ENCODE measurements at places on chromosomes 5 and 9.

DNA sequence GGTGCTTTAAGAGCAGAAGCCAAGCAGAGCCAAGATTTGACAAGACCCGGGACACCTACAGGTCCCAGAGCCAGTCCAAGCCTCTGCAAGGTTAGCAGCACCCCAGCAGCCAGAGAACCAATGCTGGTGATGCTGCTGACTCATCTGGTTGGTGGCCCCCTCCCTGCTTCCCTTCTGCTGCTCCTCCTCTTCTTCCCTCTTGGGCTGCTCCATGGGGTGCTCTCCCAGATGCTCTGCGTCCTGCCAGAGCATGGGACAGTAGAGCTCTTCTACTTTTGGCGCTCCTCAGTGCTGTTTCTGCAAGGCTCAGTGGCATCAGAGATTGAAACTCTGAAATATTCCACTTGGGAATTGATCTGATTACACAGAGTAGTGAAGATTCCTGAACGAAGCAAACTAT, 76.1 kb upstream of the SAP30L start:
- no peak for DNase-seq

DNA sequence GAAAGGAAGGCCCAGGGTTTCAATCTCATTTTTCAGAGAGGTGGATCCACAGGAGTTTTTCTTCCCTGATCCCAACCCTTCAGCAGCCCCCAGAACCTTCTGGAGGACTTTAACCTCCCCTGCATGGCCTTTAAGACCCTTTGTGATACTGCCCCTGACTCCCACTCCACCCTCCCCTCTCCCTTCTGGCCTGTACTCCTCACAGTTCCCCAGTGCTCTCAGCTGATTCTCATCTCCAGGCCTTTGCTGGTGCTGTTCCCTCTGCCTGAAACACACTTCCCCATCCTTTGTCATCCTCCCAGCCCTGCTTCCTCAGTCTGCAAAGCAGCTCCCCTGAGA, 18.5 kb downstream of the NEURL1B start:
- no peak for DNase-seq

- DNase-seq, result no peak
These were observed 1.6 kb downstream of the ITK start for GRCh38 chr5:157182143-157182757.

- DNase-seq, result no peak
These were observed 23.8 kb downstream of the KLF4 start for GRCh38 chr9:107465467-107466451.

GRCh38 chr9:36041506-36041905, 4.8 kb downstream of the RECK start:
- no peak for DNase-seq

- no peak for DNase-seq
These were observed 102.8 kb downstream of the CDH18 start for GRCh38 chr5:19885040-19885824.

GRCh38 chr5:65451436-65451835, 30.3 kb downstream of the ADAMTS6 start:
- DNase-seq, result no peak

GRCh38 chr9:120307599-120307998, 272.4 kb downstream of the CDK5RAP2 start:
- DNase-seq, result no peak

DNA sequence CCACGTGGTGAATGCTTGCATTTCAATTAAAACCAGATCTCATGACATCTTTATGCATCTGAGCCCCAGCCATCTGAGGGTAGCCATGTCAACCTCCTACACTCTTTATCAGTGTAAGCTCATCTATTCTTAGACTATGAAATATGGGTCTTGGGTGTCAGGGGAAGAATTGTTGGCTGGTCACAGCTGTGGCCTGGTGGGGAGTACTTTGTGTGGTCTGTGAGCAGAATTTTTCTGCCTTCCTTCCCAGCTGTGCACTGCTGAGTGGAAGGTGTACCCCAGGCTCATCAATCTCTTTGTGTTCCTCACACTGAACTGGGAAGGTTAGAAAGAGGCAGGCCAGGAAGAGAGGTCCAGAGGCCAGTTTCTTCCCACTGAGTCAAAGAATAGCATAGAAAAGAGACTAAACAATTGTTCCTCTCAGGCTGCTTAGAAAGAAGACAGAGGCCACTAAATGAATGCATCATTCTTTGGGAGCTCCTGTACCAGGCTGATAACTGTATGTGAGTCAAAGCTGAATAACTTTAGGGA, 202.7 kb upstream of the RGMB start:
- no peak for DNase-seq

DNA sequence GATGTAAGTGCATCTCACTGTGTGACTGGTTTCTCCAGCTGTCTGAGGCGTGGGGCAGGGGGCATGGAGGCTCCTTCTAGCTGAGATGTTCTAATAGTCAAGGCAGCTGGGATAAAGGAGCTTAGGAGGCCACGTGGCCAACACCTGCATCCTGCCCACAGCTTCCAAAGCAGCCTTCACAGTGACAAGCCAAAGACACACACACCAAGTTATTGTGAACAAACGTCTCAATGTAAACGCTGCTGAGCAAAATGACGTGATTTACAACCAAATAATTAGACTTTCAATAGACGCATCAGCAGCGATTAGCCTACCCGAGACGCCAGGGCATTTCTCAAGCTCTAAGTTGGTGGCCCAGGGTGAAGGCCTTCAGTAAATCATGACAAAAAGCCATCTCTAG, 23.2 kb upstream of the SLC25A51 start:
- no peak for DNase-seq

DNA sequence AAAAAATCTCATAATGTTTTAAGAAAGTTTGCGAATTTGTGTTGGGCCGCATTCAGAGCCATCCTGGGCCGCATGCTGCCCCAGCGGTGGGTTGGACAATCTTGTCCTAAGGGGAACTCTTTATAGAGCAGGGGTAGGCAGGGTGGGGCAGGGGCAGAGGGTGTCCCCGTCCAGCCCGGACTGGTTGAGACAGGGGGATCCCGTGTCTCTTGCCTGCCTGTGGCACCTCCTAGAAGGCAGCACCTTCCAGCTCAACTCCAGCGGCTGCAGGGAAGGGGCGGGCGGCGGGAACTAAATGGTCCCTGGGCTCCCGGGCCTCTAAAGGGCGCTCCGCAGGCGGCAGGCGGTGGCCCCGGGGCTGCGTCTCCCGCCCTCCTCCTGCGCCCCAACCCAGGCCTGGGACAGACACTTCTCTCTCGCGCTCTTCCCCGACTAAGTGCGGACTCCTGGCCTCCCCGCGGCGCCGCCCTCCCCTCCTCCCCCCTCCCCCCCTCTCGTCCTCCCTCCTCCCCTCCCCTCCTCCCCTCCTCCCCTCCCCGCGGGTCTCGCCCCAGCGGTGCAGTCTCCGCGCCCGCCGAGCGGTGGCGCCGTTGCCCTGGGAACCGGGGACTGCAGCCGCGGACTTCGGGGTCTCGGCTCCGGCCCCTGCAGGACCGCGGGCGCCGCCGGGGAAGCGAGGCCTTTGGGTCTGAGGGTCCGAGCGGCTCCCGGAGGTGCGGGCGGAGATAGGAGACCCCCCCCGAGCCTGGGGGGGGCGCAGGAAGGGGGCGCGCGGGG, 132.6 kb downstream of the MRPL36 start:
- no peak for DNase-seq

DNA sequence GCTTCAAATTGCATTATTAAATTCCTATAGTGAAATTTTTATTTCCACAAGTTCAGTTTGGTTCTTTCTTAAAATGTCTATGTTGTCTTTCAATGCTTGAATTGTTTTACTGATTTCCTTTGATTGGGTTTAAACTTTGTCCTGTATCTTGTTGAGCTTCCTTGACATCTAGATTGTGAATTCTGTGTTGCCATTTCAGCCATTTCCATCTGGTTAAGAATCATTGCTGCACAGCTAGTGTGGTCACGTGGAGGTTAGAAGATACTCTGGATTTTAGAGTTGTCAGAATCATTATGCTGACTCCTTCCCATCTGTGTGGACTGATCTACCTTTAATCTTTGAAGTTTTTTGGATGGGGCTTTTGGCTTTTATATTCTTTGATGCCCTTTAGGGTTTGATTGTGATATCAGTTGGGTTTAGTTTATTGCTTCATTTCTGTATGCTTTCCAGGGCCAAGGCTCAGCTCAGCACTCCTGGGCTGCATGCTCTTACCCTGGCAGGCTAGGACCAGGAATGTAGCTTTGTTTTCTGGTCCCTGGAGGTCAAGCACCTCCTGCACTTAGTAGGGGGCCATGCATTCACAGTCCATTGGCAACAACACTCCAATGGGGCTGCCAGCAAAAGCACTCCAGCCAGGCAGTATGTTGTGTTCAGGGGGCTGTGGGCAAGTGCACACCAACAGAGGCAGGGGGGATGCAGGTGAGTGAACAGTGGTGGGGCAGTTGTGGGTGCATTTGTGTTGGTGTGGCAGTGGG, 141.4 kb downstream of the PRR16 start:
- no peak for DNase-seq

DNA sequence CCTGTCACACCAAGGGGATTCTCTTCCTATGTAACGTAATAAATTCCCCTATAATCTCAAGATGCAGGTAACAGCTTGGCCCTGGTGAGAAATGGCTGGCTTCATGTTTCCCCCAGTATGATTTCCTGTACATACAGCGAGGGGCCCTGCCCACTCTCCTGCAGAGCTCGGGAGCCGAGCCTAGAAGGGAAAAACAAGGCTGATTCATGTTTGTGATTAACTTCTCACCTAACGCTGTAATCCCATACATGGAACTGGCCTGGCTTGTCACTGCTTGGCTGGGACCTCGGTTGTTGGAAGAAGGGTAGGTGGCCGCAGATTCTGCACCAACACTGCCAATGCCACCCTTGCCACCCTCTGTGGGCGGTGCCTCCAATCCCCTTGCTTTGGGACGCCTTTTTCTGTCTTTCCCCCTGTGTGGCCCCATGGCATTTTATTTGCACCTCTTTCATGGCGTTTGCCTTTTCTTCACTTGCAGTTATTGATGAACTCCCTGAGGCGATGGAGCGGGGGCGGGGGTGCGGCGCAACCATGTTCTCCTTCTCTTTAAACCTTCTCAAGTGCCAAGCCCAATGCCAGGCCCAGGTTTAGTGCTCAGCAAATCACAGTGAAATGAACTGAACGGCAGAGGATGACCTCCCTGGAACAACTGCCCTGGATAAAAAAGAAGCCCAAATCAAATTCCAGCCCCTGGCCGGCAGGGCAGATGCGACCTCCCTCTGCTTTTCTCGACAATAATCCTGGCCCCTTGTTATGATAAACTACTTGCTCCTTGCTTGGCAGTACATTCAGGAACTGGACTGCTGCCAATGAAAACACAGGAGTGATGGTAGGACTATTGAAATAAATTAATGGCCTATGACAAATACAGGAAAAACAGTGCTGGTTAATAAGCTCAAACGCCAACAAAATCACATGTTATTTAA, 108.1 kb downstream of the TMEM174 start:
- DNase-seq, result peak; percentile 28

DNA sequence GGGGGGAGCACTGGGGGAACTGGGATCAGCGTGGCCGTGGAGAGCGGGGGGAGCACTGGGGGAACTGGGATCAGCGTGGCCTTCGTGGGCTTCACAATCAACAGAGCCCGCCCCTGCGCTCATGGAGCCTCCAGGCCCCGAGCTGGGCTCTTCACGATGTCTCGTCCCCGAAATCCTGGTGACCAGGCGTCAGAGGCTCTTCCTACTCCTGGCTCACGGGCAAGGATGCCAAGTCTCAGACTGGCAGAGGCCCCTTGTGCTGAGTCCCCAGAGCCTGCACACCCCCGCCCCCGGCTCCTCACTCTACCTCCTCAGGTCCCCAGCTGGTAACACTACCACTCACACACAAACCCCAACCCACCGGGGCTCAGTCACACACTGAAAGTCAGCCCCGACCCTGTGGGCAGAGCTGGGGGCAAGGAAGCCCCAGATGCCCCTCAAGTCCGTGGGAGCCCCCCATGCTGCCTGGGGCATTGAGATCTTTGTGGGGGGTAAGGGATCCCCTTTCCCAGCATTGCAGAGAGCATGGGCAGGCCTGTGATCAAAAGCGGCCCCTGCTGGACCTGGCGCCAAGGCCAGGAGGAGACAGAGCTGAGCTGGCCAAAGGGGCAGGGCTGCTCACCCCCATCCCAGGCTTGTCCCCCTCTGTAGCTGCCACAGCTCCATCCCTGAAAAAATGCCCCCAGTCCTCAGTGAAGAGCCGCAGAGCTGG, 26.7 kb downstream of the LHX3 start:
- DNase-seq, result no peak

DNA sequence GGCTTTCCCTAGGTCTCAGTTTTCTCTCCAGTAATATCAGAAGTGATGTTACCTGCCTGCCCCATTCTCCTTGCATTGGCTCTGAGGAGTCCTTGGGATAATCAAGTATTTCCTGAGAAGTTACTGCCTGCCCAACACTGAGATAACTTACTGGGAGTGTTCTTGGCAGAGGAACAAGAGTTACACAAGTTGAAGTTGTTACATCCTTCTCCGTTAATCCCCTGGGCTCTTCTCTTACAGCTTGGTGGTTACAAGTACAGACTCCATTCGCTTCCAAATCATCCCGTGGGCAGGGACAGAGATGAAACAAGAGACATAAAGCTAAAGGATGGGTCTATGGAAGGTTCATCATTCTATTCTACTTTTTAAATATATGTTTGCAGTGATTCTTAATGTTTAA, 74.1 kb upstream of the SAP30L start:
- peak; percentile 92 for DNase-seq

DNA sequence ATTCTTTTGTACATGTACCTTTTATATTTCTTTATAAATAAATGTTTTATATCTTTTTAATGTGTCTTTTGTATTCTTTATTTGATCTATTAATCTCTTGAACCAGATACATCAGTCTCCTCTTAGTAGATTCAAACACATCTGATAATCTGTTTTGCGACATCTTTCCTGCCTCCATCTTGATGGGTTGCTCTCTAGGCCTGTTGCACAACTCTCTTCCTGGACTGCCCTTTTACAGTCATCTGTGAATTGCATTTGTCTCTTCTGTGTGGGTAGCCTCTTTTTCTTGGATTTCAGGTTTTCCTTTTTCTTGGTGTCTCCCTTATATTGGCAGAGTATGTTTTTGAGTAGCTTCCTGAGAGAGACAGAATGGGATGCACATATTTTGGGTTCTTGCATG, 6.2 kb downstream of the ZFYVE16 start:
- no peak for DNase-seq

GRCh38 chr9:86308687-86309086, 26.3 kb upstream of the ISCA1 start:
- DNase-seq, result no peak

DNA sequence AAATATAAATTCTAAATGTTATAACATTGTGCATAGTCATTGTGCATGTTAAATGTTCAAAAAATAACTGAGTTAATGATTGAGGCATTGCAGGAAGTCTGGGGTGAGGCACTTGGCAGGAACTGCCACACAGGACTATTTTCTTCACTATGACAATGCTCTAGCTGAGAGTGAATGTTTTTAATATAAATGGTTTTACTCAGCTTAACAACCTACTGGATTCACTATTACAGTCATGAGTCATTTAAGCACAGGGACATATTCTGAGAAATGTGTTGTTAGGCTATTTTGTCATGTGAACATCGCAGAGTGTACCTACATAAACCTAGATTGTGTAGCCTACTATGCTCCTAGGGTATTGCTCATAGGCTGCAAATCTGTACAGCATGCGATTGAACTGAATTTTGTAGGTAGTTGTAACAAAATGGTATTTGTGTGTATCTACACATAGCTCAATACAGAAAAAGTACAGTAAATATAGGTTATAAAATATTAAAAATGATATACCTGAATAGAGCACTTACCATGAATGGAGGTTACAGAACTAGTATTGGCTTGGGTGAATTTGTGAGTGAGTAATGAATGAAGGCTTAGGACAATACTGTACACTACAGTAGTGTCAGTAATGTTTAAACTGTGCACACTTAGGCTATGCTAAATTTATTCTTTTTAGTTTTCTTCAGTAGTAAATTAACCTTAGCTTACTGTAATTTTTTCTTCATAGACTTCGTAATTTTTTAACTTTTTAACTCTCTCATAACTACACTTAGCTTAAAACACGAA, 346.1 kb upstream of the PTGER4 start:
- peak; percentile 19 for DNase-seq
